ENCODE measurements at places on chromosomes 5 and 9. TPM values are rescaled to one million over a fixed set of nuclear protein-coding genes. Genes with fewer than 3 reads are reported as not detected.

- no peak for DNase-seq
Measured at GRCh38 chr5:15236911-15237508, 263.0 kb upstream of the FBXL7 start.

CYLC2 gene
- total RNA-seq: not detected

SAXO1 gene
- not detected for total RNA-seq

ZFP2 gene
- 0.24 TPM for total RNA-seq

PTPRD gene
- total RNA-seq: 0.11 TPM
